ENCODE measurements at places on chromosomes 11 and 22.

DNA sequence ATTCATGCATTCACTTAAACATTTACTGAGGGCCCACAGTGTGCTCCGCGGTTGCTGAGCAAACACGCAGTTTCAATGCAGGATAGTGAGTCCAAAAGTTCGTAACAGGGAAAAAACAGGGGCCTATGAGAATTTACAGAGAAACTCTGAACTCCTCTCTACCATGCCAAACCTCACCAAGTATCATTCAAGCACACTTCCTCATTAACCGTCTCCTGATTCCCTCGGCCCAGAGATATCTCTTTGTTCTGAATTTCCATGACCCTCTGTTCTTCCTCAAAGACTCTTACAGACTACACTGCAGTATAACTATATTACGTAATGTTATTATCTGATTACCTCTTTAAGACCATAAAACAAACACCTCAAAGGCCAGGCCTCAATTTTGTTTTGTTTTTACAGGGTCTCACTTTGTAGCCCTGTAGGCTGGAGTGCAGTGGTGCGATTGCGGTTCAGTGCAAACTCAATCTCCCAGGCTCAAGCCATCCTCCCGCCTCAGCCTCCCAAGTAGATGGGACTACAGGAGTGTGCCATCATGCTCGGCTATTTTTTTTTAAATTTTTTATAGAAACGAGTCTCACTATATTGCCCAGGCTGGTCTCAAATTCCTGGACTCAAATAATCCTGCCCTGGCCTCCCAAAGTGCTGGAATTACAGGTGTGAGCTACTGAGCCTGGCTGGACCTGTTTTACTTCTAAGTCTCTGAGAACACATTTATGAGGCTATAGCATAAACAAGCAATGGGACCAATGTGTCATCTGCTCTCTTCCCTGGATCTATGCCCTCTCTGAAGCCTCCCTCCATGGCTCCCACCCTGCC is 3.6 kb downstream of the HPS4 start:
- peak; percentile 25 for DNase-seq

DNA sequence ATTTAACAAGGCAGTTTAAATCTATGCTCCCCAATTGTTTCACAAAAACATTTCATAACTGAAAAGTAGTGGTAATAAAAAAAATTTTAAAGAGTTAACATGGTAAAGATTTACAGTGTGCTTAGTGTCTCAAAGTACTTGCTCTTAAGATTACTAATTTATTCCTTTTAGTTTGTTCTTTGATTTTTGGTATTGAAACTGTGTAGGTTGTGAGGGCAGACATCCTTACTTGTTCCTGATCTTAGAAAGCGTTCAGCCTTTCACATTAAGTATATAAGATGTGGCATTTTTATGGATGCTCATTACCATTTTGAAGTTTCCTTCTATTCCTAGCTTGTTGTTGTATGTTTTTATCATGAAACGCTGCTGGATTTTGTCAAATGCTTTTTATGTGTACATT is 32.9 kb downstream of the RAB6A start:
- no peak for DNase-seq

GRCh38 chr11:11975201-11976092 is 33.0 kb downstream of the DKK3 start:
- no peak for DNase-seq

DNA sequence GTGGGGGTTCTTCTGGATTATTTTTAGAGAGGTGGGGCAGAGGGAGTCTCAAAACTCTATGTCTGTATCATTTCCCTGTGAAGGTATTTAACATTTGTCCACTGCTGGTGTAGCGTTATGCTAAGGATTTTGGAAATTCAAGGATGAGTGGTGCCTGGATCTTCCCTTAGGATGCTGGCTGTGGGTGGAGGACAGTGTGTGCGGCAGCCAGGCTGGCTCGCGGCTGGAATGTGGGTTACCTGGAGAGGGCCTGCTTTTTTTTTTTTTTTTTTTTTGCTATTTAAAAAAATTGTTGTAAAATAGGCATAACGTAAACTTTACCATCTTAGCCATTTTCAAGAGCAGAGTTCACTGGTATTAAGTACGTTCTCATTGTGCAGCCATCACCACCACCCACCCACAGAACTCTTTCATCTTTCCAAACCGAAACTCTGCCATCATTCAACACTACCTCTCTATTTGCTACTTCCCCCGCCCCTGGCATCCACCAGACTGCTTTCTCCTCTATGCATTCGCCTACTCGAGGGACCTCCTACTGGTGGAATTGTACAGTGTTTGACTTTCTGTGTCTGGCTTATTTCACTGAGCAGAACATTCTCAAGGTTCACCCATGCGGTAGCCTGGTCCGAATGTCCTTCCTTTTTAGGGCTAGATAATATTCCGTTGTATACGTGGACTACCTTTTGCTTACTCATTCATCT is 67.1 kb downstream of the PARVB start:
- DNase-seq: no peak

DNA sequence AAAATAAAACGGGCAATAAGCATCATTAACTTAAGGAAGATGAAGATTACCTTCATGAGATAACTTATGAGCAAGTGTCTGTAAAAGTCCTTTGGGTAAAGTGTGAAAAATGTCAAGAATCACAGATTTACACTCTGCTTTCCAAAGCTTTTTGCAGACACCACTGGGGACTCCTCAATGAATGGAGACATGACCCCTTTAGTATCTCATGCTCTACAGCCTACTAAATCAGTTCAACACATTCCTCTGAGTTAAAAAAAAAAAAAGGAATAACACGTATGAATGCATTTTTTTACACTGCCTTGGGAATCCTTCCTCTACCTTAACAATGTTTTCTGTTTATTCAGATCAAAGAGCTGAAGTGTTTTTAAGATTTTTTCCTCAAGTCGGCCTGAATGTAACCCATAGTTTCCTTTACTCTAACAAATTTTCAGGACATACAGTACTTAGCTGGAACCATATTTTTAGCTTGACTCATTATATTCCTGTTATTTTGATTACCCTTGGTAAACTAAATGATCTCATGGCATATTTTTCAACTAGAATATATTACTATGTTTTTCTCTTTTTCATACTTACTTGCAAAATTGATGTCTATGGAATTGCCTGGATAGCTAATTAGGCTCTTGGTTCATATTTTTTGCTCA is 25.9 kb upstream of the RAB30 start:
- DNase-seq: no peak

- no peak for DNase-seq
These were observed 13.2 kb downstream of the VPS37C start for GRCh38 chr11:61147791-61148620.

DNA sequence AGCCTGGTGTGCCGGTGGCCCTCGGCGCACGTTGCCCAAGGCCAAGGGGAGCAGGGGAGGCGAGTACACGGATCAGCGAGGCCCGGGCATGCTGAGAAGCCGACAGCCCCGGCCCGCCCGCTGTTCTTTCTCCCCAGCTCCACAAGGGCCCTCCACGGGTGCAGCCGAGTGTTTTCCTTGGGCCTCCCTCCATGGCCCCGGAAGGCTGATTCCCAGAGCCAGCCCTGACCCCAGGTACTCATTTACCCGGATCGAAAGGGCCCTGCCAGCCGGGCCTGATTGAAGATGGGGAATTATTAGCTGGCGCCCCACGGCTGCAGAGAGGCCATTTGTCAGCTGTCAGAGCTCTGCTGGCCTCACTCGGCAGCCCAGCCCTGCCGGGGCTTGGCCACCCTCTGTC is 53.1 kb downstream of the WNT7B start:
- DNase-seq: no peak

DNA sequence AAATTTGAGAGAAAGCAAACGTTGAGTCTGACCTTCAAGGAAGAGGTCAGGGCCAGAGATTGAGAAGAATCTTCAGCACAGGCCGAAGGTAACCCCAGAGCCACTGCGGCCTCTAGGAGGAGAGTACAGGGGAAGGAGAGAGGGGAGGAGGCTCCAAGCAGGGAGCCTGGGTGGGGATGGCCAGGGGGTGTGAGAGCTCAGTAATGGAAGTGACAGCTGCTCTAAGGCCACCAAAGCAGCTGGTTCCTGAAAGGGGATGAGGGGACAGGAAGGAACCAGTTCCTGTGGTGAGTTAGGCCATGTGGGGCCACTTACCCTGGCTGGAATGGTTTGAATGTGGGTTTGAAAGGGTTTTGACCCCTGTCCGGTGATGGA is 46.1 kb downstream of the PISD start:
- DNase-seq: no peak

GRCh38 chr11:119891055-119891768 is 162.2 kb upstream of the NECTIN1 start:
- no peak for DNase-seq

Measured in CD14-positive monocyte (primary cell).